ENCODE measurements at places on chromosomes 6 and 20.

DNA sequence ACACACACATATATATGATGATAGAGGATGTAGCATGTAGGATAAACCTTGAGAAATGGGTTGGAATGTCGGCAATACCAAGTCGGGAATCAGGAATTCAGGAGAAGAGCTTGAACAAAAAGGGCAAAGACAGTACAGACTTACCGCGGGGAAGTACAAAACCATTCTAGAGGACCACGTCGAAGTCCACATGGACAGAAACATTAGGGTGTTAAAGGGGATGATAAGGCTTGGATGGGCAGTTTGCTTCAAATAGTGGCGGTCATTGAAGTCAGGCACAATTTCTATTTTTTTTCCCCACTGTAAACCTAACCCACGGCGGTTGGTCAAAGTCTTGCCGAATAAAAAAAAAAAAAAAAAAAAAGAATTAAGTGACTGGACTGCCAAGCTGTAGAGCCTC lies 766 bp upstream of the NUS1 start:
- DNase-seq: no peak

DNA sequence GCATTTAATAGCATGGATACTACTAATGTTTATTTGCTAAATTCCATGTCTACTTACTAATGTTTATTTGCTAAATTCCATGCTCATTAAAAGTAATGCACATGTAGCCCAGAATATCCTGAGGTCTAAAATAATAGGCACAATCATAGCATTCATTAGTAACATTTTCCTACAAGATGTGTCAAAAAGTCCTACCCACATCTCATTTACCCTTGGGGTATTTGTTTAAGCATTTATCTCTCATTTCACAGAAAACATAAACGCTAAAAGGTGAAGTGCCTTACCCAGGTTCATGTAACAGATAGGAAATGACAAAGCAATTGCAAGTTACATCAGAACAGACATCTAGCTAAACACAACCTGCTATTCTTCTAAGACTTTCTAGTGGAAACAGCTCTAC lies 457.1 kb downstream of the HACE1 start:
- no peak for DNase-seq

DNA sequence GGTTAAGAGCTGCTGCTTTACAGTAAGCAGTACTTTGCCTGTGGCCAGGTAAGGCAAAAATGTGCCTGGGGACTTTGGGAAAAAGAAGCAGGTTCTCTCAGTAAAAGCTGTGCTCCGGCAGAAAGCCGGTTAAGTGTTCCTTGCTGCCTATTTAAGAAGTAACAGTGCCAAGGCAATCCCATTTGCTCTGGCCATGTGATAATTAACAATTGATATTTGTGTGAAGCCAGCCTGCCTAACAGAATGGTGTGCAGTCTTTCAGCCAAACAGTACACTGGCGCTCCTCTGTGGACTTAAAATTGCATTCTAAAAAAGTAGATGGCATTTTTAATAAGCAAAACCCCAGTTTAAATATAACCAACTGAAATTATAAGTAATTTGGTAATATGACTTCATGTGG lies 430.3 kb downstream of the PLCB1 start:
- no peak for DNase-seq

DNA sequence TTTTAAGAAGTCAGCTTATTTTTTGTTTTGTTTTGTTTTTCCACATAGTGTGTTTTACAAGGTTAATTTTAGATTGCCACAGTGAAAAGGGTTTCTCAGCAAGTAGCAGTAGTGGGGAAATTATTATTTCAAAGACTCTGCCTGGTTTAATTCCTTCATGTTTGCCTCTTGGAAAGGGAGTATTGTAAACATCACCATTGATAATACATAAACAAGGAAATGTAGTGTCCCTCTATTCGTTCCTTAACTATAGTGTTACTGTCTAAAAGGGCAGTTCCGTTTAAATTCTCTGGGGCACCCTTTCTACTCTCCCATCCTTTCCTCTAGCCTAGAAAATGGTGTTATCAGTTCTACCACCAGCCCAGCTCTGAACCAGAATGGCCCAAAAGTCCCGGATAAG lies 391.0 kb upstream of the SOX4 start:
- DNase-seq: no peak

DNA sequence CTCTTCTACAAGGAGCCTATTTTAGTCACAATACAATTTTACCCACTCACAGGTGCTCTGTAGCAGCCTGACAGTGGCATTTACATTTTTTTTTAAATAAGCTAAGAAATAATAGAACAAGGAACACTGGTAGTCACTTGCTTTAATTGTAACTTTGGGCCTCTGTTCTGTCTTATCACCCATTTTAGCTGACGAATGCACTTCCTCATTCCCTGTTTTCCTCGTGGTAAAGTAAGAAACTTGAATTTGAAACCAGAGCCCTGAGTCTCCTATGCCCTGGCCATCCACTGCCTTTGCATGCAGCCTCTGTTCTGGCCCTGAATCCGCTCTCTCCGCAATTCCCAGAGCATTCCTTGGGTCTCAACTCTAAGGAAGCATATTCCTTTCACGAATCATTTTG lies 550.6 kb downstream of the PTPRT start:
- DNase-seq: no peak

GRCh38 chr20:32558526-32558925 lies 26.6 kb downstream of the NOL4L start:
- DNase-seq: no peak

Measured in SK-N-SH (cell line).